ENCODE measurements at places on chromosomes 4 and X. TPM values are rescaled to one million over a fixed set of nuclear protein-coding genes. Genes with fewer than 3 reads are reported as not detected.

Gene KDR
- 0.13 TPM for total RNA-seq

Gene GLUD2
- 9.6 TPM for total RNA-seq

Gene FGG
- total RNA-seq, result 1.9 TPM

Gene ADGRG4
- total RNA-seq, result not detected

Gene TRIM61
- total RNA-seq, result 0.87 TPM

Gene FGF5
- 2.7 TPM for total RNA-seq

DNA sequence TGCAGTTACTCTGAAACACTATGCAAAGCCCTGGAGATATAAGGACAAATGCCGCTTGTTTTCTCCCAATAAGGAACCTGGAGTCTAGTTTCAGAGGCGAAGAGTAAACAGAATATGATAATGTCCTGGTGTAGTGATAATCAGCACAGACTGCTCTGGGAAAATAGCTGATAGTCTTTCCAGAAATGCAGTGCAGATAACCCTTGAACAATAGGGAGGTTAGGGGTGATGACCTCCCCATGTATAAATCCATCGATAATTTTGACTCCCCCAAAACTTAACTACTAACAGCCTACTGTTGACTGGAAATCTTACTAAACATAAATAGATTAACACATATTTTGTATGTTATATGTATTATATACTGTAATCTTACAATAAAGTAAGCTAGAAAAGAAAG, 1280.9 kb upstream of the TENM3 start:
- no peaks in the 10 kb centered on the region for H3K27me3 ChIP-seq
- H3K27ac ChIP-seq, result no peak overlapping the region
- H3K4me1 ChIP-seq, result no peaks in the 10 kb centered on the region
- no peak overlapping the region for H3K4me3 ChIP-seq
- no peaks in the 10 kb centered on the region for H3K36me3 ChIP-seq

DNA sequence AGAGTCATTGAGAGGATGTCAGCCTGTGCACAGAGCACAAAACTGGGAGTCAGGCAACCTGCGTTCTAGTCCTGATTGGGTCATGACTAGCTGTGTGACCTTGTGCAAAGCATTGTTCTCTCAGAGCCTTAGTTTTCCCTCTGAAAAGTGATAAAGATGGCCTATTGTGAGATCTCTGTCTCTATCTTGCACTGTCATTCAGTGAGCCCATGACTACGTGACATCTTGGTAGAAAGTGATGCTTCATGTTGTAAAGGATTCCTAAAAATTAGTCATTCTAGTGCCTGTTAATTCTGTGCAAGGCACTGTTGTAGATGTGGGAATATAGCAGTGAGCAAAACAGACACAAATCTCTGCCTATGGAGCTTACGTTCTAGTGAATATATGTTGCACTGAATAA, 2.5 kb downstream of the PGRMC1 start:
- DNase-seq, result peak; percentile 31
- H3K4me3 ChIP-seq, result no peak overlapping the region
- H3K27ac ChIP-seq, result peak overlapping the region; percentile 63

DNA sequence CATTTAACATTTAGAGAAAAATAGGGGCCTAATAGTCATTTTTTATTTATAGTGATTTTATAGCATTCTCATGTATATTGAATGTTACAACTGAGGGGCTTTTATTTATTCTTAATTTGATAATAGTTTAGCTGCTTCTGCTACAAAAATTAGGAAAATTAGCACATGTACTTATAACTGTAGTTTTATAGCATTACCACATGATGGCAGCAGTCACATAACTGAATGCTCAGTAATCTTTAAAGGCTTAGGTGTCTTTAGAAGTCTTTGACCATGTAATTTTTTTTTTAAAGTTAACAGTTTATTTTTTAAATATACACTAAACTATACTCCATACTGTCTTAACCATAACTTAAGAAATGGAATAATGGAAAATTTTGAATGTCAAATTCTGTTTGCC, 136.6 kb downstream of the STAG2 start:
- H3K36me3 ChIP-seq, result peaks cover 63% of the 10 kb centered on the region

- no peaks in the 10 kb centered on the region for H3K36me3 ChIP-seq
- H3K4me1 ChIP-seq, result no peaks in the 10 kb centered on the region
- H3K4me3 ChIP-seq, result no peak overlapping the region
- H3K27ac ChIP-seq, result no peak overlapping the region
These were observed 171.1 kb upstream of the CXCL13 start for GRCh38 chr4:77434299-77435092.

DNA sequence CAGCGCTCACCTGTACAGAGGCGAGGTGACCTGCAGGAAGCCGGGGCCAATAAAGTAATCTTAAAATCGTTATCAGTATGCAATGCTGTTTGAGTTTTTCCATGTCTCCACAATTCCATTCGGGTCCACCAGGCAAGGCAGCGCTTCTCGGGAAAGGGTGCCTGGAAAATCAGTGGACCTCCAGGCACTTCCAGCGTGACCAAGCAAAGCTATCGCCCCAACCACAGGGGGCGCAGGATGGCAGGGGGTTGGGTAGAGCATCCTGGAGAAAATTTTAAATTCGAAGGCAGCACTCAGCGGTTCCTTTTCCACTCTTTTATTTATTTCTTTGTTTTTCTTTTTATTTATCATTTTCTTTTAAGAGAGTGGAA, 5.4 kb upstream of the SOX3 start:
- H3K4me3 ChIP-seq, result no peak overlapping the region
- no peak for DNase-seq
- H3K36me3 ChIP-seq, result no peaks in the 10 kb centered on the region
- H3K27ac ChIP-seq, result no peak overlapping the region
- no peaks in the 10 kb centered on the region for H3K4me1 ChIP-seq

GRCh38 chrX:153564047-153564606, 34.8 kb downstream of the CCNQ start:
- H3K27ac ChIP-seq, result no peak overlapping the region
- peaks cover 30% of the 10 kb centered on the region for H3K27me3 ChIP-seq
- no peaks in the 10 kb centered on the region for H3K4me1 ChIP-seq
- DNase-seq, result peak; percentile 18

GRCh38 chr4:66956426-66956825, 588.9 kb downstream of the CENPC start:
- H3K27ac ChIP-seq, result no peak overlapping the region
- DNase-seq, result no peak
- H3K4me3 ChIP-seq, result no peak overlapping the region
- H3K4me1 ChIP-seq, result no peaks in the 10 kb centered on the region
- no peaks in the 10 kb centered on the region for H3K27me3 ChIP-seq

DNA sequence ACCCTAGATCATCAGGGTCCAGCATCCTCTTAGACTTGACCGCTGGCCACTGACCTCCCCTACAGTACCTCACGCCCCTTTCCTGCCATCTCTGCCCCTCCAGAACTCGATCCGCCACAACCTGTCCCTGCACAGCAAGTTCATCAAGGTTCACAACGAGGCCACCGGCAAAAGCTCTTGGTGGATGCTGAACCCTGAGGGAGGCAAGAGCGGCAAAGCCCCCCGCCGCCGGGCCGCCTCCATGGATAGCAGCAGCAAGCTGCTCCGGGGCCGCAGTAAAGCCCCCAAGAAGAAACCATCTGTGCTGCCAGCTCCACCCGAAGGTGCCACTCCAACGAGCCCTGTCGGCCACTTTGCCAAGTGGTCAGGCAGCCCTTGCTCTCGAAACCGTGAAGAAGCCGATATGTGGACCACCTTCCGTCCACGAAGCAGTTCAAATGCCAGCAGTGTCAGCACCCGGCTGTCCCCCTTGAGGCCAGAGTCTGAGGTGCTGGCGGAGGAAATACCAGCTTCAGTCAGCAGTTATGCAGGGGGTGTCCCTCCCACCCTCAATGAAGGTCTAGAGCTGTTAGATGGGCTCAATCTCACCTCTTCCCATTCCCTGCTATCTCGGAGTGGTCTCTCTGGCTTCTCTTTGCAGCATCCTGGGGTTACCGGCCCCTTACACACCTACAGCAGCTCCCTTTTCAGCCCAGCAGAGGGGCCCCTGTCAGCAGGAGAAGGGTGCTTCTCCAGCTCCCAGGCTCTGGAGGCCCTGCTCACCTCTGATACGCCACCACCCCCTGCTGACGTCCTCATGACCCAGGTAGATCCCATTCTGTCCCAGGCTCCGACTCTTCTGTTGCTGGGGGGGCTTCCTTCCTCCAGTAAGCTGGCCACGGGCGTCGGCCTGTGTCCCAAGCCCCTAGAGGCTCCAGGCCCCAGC, 5.2 kb downstream of the FOXO4 start:
- H3K4me3 ChIP-seq, result no peak overlapping the region
- peak; percentile 26 for DNase-seq
- no peaks in the 10 kb centered on the region for H3K27me3 ChIP-seq
- peaks cover 3% of the 10 kb centered on the region for H3K36me3 ChIP-seq

GRCh38 chr4:5693871-5694270, 14.5 kb downstream of the EVC2 start:
- H3K4me3 ChIP-seq, result no peak overlapping the region
- H3K36me3 ChIP-seq, result no peaks in the 10 kb centered on the region
- DNase-seq, result no peak
- H3K4me1 ChIP-seq, result no peaks in the 10 kb centered on the region
- H3K27me3 ChIP-seq, result no peaks in the 10 kb centered on the region

- H3K27me3 ChIP-seq, result no peaks in the 10 kb centered on the region
- no peaks in the 10 kb centered on the region for H3K4me1 ChIP-seq
- H3K4me3 ChIP-seq, result no peak overlapping the region
- no peaks in the 10 kb centered on the region for H3K36me3 ChIP-seq
- no peak for DNase-seq
These were observed 527.7 kb upstream of the MAGEB2 start for GRCh38 chrX:29687687-29688086.

All from K562 (cell line).